ENCODE measurements at places on chromosomes 3 and 15.
A peak's percentile ranks its signal among the peaks of the same experiment; 100 is the strongest.

DNA sequence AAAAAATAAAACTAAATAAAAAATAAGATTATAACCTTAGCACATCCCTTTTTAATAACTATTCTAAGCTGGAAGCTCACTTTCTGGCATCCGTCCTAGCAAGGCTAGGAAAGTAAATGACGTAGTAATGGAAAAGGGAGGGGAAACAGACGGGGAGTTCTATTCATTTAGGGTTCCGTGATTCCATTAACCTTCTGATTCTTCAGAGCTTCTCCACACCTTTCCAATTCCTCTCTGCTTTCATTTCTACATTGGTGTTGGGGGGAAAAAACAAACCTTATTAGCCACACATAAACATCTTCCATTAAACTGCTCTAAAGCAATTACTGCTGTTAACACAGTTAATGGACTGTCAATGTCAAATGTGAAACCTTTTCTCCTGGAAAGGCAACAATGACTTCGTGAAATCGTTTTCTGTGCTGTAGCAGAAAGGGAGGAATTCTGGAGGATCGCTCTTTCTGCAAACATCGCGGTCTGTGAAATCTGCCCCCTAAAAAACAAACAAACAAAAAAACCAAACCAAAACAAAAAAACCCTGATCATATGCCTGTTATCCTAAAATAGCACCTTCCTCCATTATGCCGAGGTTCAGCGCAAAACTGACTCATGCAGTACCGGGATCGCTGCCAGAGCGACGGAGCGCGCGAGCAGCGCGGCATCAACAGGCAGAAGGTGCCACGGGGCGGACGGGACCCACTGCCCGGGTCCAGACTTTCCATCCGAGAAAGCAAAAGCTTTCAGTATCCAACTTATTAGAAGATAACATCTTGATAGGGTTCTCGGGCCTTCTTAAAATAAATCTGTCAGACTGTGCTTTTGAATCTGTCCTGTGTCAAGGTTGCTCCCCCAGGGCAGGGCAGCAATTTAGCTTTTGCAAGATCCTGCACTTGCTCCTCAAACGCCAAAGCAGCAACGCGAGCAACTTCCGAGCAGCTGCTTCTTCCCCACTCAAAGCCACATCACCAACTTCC is 156.2 kb downstream of the FGF12 start:
- no peak overlapping the region for H3K27ac ChIP-seq
- peaks cover 9% of the 10 kb centered on the region for H3K4me1 ChIP-seq
- no peaks in the 10 kb centered on the region for H3K27me3 ChIP-seq
- peak; percentile 21 for DNase-seq

DNA sequence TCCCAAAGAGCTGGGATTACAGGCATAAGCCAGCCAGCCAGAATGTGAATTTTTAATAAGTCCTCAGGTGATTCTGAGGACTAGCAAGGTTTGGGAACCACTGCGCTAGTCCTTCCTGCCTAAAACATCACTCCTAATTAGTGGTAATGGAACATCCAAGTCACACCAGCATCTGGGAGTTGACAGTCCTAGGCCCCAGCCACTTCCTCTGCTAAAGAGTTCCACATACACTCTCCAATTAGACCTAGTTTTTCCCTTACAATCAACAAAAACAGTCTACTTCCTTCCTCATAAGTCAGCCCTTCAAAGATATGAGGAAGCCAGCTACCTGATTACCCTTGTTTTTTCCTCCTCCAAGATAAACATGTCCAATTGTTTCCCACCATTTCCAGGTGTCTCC is 78.1 kb downstream of the OXNAD1 start:
- DNase-seq, result no peak
- no peaks in the 10 kb centered on the region for H3K27me3 ChIP-seq
- peaks cover 32% of the 10 kb centered on the region for H3K36me3 ChIP-seq
- H3K27ac ChIP-seq, result no peak overlapping the region

GRCh38 chr3:15769256-15769915 is 28.4 kb downstream of the ANKRD28 start:
- H3K4me1 ChIP-seq, result peaks cover 78% of the 10 kb centered on the region
- no peaks in the 10 kb centered on the region for H3K27me3 ChIP-seq
- H3K36me3 ChIP-seq, result peaks cover 65% of the 10 kb centered on the region
- H3K27ac ChIP-seq, result peak overlapping the region; percentile 87
- no peak for DNase-seq

GRCh38 chr15:62060896-62061280 is 641 bp upstream of the VPS13C start:
- peak overlapping the region; percentile 88 for H3K27ac ChIP-seq
- no peaks in the 10 kb centered on the region for H3K27me3 ChIP-seq
- peaks cover 5% of the 10 kb centered on the region for H3K36me3 ChIP-seq
- DNase-seq, result no peak
- H3K4me1 ChIP-seq, result peaks cover 35% of the 10 kb centered on the region

DNA sequence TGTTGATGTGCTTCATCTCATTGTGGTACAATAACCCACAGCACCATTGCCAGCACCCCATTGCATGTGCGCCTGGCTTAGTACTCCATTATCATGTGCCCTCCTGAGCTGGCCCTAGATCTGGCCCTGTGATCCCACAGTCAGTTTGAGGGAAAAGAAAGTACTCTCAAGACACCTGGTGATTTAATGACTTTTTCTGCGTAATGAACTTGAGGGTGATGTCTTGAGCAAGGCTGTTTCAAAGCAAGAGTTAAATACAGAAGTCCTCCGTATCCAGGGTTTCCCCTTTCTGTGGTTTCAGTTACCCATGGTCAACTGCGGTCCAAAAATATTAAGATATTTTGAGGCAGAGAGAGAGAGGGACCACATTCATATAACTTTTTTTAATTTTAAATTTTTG is 16.3 kb downstream of the C3orf20 start:
- no peaks in the 10 kb centered on the region for H3K4me1 ChIP-seq
- no peak overlapping the region for H3K4me3 ChIP-seq
- no peaks in the 10 kb centered on the region for H3K36me3 ChIP-seq

- H3K4me3 ChIP-seq, result no peak overlapping the region
- H3K27me3 ChIP-seq, result no peaks in the 10 kb centered on the region
- DNase-seq, result no peak
- H3K27ac ChIP-seq, result no peak overlapping the region
- H3K36me3 ChIP-seq, result peaks cover 44% of the 10 kb centered on the region
Observed at GRCh38 chr15:80176443-80176842, 23.6 kb downstream of the FAH start.

DNA sequence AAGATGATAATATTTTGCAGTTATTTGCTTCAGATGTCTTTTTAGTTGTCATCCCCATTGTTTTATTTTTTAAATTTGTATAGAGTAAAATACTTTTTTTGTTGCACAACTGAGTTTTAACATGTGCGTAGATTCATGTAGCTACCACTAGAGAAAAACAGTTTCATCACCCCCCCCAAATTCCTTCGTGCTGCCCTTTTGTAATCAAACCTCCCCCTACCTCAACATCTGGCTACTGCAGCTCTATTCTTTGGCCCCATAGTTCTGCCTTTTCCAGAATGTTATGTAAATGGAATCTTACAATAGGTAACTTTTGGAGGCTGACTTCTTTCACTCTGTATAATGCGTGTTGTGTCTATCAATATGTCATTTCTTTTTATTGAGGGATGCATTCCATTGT is 232.0 kb upstream of the RASGRP1 start:
- H3K36me3 ChIP-seq, result 0 out of 2 replicates have a peak, but pooled peaks cover 7% of the 10 kb centered on the region
- H3K4me3 ChIP-seq, result no peak overlapping the region
- H3K4me1 ChIP-seq, result peaks cover 23% of the 10 kb centered on the region
- DNase-seq, result no peak
- peaks cover 7% of the 10 kb centered on the region for H3K27me3 ChIP-seq

DNA sequence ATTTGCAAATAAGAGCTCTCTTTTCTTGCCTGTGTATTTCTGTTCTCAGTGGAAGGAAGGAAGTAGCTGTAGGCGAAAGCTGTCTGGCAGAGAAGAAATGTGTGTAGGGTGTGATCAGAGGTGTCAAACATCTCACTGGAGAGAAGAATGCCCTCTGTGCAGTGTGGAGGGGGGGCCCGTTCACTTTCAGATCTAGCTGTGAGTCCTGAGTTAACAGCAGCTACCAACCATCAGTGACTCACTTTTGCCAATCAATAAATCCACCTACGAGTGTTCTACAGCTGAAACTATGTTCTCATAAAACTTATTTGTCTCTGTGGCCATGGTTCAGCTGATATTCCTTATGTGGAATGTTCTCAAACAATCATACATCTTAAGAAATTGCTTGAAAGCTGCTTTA is 103.7 kb downstream of the FRMD4B start:
- peaks cover under 1% of the 10 kb centered on the region for H3K4me1 ChIP-seq
- H3K27me3 ChIP-seq, result peaks cover 26% of the 10 kb centered on the region
- DNase-seq, result no peak
- H3K4me3 ChIP-seq, result no peak overlapping the region

- no peaks in the 10 kb centered on the region for H3K27me3 ChIP-seq
- peak; percentile 57 for DNase-seq
- peaks cover 22% of the 10 kb centered on the region for H3K4me1 ChIP-seq
- peak overlapping the region; percentile 69 for H3K27ac ChIP-seq
Observed at GRCh38 chr15:101698314-101698713, 26.0 kb downstream of the TARS3 start.

DNA sequence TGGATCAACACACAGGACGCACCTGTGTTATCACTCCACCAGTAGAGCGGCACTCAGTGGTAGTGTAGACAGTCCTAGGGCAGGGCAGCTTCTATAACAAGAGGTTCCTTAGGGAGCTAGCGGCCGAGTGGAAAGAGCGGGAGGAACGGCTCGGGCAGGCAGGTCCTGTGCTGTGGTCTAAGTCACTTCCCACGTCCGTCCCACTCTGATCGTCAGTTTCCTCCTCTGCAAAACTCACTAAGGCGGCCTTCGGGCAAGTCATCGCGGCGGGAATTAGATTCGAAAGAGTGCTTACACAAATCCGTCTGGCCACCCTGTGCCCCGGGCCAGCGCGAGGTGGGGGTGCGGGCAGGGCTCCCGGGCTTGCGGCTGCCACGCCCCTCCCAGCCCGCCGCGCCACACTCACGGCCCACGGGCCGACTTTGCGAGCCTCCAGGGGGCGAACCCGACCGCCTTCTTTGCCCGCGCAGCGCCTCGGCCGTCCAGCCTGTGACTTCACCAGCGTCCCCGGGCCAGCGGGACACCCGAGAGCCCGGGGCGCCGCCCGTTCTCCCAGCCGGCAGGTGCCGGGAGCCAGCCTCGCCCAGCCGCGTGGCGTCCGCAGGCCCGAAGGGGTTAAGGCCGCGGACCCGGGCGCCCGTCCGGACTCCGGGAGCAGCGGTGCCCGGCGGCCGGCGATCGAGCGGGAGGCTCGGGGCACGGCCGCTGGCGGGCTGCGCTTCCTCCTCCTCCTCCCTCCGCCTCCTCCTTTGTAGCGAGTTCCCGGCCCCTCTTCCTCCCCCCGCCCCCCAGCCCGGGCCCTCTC is 416 bp upstream of the CORO2B start:
- peaks cover 41% of the 10 kb centered on the region for H3K4me1 ChIP-seq
- H3K27ac ChIP-seq, result no peak overlapping the region
- DNase-seq, result peak; percentile 59
- no peaks in the 10 kb centered on the region for H3K36me3 ChIP-seq

- H3K36me3 ChIP-seq, result no peaks in the 10 kb centered on the region
- H3K4me1 ChIP-seq, result no peaks in the 10 kb centered on the region
- H3K4me3 ChIP-seq, result no peak overlapping the region
- no peak overlapping the region for H3K27ac ChIP-seq
- H3K27me3 ChIP-seq, result peaks cover 6% of the 10 kb centered on the region
Observed at GRCh38 chr3:68891280-68891943, 40.9 kb downstream of the TAFA4 start.

DNA sequence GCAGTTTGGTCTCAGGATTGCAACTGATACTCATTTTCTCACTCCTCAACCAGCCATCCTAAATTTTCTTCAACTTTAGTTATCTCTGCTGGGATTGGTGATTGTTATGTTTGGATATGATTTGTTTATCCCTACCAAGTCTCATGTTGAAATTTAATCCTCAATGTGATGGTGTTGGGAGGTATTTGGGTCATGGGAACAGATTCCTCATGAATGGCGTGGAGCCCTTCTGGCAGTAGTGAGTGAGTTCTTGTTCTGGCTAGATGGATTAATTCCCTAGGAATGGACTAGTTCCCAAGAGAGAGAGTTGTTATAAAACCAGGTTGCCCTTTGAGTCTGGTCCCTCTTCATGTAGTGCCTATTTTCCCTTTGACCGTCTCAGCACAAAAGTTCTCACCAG is 399.9 kb downstream of the SQOR start:
- peak; percentile 56 for DNase-seq
- H3K27me3 ChIP-seq, result no peaks in the 10 kb centered on the region
- H3K4me1 ChIP-seq, result no peaks in the 10 kb centered on the region
- H3K4me3 ChIP-seq, result no peak overlapping the region

- DNase-seq, result no peak
- H3K27ac ChIP-seq, result no peak overlapping the region
- H3K27me3 ChIP-seq, result no peaks in the 10 kb centered on the region
- H3K4me1 ChIP-seq, result no peaks in the 10 kb centered on the region
- H3K4me3 ChIP-seq, result no peak overlapping the region
- H3K36me3 ChIP-seq, result no peaks in the 10 kb centered on the region
Observed at GRCh38 chr15:53378096-53378800, 381.2 kb downstream of the WDR72 start.

DNA sequence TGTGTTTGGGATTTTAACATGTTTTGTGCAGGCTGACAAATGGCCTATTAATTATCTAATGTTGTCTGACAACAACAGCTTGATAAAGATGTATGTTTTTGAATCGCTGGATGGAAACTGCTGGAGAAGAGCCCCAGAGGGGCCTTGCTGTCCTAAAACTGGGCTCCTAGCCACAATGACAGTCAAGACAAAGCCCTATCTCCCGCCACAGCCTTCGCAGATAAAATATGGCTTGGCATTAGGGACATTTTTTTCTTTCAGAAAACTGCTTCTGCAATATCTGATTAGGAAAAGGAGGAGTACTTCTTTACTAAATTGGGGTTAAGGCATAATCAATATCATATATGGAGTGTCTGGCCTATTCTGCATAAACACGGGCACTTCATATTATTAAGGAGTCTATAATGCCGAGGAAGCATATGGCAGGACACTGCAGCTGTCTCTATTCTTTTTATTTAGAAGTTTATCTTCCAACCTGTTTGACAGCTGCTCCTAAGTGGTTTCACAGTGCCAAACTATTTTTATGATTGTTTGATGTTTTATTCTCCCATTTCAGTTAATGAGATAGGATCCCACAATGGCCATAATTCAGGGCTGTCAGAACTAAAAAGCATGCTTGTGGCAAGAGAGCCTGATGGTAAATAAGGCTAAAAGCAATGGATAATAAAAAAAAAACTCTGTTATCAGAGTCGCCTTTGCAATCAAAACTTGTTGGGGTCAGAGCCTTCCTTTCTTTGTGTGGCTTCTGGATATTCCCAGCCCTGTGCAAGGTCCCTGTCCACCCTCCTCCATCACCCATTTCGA is 210.1 kb downstream of the MECOM start:
- H3K27me3 ChIP-seq, result no peaks in the 10 kb centered on the region
- no peaks in the 10 kb centered on the region for H3K4me1 ChIP-seq
- no peak overlapping the region for H3K4me3 ChIP-seq
- no peaks in the 10 kb centered on the region for H3K36me3 ChIP-seq
- DNase-seq, result no peak
- H3K27ac ChIP-seq, result no peak overlapping the region

- H3K4me3 ChIP-seq, result no peak overlapping the region
- H3K27me3 ChIP-seq, result no peaks in the 10 kb centered on the region
- peaks cover 49% of the 10 kb centered on the region for H3K4me1 ChIP-seq
- H3K27ac ChIP-seq, result no peak overlapping the region
Observed at GRCh38 chr3:30665539-30665938, 59.1 kb downstream of the TGFBR2 start.

Measured in HFFc6 (cell line).